ENCODE measurements at places on chromosomes 12 and 14.

DNA sequence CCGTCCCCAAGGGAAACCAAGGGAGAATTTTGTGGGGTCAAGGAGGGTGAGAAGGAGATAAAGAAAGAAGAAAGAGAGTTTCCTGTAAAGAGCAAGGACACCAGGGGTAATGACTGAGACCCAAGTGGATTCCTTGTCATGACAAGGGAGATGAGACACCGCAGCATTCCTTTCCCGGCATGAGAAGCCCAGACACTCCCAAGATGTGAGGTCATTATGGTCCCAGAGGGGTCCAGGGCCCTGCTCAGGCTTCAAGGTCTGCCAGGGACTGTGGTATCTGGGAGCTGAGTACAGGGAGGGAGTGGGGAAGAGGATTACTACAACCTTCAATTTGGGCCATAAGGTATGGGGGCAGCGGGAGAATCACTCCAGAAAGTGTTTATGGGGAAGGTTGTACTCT is 58.1 kb downstream of the SPTB start:
- no peak for DNase-seq

DNA sequence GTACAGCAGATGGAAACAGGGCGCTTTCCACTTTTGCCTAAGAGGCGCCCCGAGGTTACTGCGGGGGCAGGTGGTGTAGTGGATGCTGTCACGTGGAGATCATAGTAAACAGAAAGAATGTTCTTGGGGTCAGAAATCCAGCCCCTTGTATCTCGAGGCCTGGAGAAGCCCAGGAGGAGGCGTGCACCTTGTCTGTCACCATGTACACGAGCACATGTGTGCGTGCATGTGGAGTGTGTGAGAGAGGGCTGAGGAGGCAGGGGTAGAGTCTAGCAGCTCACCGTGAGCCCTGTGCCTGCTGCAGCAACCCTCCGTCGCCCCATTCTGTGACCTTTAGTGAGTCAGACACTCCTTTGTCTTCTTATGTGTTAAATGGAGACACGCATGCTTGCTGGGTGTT is 59.0 kb downstream of the CACNA1C start:
- DNase-seq, result no peak

- DNase-seq, result no peak
These were observed 307.5 kb downstream of the EMP1 start for GRCh38 chr12:13504074-13504473.

- no peak for DNase-seq
These were observed 40.2 kb upstream of the NT5DC3 start for GRCh38 chr12:103881261-103881660.

GRCh38 chr12:28877854-28878253 is 271.2 kb upstream of the FAR2 start:
- no peak for DNase-seq

GRCh38 chr12:118463677-118464076 is 87.3 kb downstream of the SUDS3 start:
- peak; percentile 28 for DNase-seq

Measured in putamen (tissue), 1 donor.